ENCODE measurements at places on chromosomes 2 and 18.

DNA sequence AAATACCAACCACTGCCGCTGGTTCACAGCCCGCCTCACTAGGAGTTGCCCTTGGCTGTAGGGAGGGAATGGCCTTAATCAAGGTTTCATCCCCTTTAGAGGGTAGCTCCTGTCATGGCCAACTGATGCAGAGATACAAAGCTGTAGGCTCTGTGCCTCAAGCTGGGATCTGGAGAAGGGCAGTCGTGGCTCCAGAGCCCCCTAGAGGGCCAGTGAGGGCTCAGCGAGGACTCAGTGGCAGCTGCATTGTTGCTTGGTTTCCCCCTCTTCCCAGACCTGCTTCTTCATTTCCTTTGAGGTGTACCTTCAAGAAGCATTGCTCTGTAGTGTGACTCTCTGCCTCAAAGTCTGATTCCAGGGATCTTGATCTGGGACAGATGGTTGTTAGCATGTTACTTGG, 302.1 kb downstream of the LPIN1 start:
- DNase-seq, result no peak

GRCh38 chr2:190786404-190787166, 94.0 kb upstream of the GLS start:
- no peak for DNase-seq

- DNase-seq, result no peak
These were observed 75.4 kb downstream of the FHOD3 start for GRCh38 chr18:36372903-36373311.

GRCh38 chr2:198188982-198189381, 384.6 kb downstream of the PLCL1 start:
- DNase-seq, result no peak

- DNase-seq, result no peak
These were observed 1.8 kb upstream of the RNF144A start for GRCh38 chr2:6915399-6915798.

DNA sequence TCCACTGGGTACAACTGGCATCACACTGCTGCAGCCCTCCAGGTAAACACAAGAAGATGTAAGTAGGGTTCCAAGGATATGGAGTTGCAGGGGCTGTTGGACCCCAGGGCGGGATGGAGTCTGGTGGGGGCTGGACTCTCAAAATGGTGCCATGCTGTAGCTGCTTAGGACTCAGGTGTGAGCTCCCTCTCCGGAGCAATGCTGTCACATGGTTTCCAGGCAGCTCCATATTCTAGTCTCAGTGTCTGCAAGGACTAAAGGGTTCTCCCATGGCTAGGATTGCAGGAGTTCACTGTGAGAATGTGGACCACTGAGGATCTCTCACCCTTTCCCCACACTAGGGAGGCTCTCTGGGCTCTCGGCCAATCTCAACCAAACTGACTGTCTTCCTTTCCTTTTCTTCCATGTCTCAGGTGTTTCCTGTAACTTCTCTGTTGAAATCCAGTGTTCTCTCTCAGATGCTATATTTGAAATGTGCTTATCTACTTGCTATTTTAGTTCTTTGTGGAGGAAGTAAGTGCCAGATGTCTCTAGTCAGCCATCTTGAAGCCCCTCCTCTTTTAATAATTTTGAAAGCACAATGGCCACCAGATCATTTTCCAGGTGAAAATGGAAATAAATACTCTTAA, 57.6 kb downstream of the CCNT2 start:
- no peak for DNase-seq

- no peak for DNase-seq
These were observed 121.3 kb downstream of the FMNL2 start for GRCh38 chr2:152456262-152456661.

GRCh38 chr2:11305338-11305737, 39.1 kb downstream of the ROCK2 start:
- no peak for DNase-seq

DNA sequence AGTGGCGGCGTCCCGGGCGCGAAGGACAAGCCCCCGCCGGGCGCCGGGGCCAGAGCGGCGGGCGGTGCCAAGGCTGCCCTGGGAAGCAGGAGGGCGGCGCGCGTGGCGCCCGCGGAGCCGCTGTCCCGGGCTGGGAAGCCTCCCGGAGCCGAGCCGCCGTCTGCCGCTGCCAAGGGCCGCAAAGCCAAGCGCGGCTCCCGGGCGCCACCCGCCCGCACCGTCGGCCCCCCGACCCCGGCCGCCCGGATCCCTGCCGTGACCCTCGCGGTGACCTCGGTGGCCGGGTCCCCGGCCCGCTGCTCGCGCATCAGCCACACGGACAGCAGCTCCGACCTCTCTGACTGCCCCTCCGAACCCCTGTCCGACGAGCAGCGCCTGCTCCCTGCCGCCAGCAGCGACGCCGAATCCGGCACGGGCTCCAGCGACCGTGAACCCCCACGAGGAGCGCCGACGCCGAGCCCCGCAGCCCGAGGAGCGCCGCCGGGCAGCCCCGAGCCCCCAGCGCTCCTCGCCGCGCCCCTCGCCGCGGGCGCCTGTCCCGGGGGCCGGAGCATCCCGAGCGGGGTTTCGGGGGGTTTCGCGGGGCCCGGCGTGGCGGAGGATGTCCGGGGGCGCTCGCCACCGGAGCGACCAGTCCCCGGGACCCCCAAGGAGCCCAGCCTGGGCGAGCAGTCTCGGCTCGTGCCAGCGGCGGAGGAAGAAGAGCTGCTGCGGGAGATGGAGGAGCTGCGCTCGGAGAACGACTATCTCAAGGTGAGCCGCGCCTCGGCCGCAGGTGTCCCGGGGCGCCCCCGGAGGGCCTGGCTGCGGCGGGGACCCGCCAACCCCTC, 820 bp downstream of the MTCL1 start:
- DNase-seq, result no peak

GRCh38 chr2:109410039-109410815, 203.5 kb downstream of the SEPTIN10 start:
- no peak for DNase-seq

GRCh38 chr2:11875481-11875880, 129.0 kb downstream of the LPIN1 start:
- no peak for DNase-seq

- DNase-seq, result no peak
These were observed at the start of gene POMC for GRCh38 chr2:25168256-25169072. POMC (minus strand) TSS chr2:25168580; CDS start chr2:25164772, 3,808 bp downstream.

DNA sequence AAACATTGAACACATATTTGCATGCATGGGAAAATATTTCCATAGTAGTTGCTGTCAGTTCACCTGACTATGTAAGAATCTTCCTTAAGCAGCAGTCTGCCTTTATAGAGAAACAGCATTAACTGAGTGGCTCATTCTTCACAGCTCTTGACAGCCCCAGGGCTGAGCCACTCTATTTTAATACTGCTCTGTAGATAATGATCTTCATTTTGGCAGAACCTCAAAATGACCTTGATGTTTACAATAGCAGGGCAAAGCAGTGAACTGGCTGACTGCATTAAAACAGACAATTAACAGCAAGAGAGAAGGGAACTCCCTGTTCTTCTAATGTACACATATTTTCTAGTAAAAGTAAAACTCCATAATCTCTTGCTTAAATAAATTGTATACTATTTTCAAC, 580.6 kb upstream of the SOX11 start:
- no peak for DNase-seq

DNA sequence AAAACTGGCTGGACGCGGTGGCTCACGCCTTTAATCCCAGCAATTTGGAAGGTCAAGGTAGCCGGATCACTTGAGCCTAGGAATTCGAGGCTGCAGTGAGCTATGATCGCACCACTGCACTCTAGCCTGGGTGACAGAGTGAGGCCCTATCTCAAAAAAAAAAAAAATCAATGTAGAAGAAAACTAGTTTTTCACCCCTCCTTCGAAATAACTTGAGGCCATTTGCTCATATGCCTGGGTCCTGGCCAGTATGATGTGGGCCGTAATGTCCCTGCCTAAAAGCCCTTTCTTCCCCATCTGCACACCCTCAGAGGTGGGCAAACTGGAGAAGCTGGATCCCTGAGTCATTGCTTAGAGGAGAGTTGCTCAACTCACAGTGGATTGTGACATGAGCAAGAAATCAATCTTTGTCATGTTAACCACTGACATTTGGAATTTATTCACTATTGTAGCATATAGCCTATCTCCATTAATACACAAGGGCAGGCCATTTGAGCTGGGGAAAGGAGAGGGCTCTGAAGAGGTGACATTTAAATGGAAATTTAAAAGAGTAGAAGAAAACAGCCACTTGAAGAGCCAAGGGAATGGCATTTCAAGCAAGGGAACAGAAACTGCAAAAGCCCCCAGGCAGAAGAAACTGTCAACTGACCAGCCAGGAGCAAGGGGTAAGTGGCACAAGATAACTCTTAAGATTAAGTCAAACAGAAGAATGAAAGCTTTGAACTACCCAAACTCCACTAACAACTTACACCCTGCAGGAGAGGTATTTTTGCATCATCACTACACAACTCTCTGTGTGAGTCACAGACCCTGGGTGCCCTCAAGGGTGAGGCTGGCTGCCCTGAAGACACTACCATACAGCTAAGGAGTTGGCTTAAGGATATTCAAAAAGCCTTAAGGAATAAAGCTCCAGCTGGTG, 7.6 kb upstream of the METTL21A start:
- DNase-seq, result no peak

GRCh38 chr2:96985181-96985945, 1.0 kb downstream of the FAM178B start:
- DNase-seq, result no peak

DNA sequence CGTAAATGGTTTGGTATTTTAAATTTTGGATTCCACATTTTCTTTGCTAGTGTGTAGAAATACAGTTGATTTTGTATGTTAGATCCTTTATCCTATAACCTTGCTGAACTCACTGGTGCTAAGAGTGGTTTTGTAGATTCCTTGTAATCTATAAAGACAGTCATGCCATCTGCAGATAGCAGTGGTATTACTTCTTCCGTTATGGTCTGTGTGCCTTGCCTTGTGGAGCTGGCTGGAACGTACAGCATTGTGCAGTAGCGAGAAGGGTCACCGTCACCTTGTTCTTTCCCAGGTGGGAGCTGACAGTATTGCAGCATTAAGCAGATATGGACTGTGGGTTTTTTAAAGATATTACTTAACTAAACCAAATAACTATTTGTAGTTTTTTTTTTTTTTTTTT, 33.7 kb downstream of the ATP9B start:
- DNase-seq, result no peak

GRCh38 chr2:89763581-89764485, 1072.4 kb downstream of the RPIA start:
- DNase-seq, result no peak

- DNase-seq, result no peak
These were observed 254.5 kb downstream of the KLHL29 start for GRCh38 chr2:23639406-23639982.

DNA sequence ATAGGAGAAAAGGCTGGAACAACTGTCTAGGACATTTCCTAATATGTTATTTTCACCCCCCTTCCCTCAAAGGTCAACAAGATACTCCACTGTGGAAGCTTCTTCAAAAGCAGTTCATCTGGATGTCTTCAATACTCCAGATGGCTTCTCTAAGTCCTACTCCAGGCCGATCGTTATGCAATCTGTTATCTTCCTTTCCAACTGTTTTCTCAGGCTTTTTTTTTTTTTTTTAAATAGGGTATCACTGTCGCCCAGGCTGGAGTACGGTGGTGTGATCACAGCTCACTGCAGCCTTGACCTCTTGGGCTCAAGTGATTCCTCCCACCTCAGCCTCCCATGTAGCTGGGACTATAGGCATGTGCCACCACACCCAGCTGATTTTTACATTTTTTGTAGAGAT, 26.3 kb downstream of the ATP8B1 start:
- no peak for DNase-seq

DNA sequence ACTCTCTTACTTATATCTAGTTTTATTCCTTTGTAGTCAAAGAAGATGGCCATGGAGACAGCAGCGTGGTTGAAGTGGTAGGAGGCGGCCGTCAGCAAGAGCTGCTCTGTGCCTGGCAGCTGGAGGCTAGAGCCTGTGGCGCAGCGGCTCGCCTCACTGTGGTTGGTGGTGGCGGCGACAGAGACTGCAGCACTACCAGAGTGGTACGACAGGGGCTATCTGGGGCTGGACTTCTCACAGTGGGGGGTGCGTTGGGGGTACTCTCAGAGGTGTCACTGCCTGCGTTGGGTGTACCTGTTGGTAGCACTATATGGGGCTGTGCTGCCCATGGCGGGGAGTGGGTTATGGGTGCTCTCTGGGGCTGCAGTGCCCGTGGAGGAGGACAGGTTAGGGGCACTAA, 8.5 kb upstream of the ANKRD62 start:
- DNase-seq, result no peak

GRCh38 chr2:54572636-54573536, 116.8 kb downstream of the SPTBN1 start:
- no peak for DNase-seq

GRCh38 chr2:7014174-7014640, 97.0 kb downstream of the RNF144A start:
- DNase-seq, result no peak

Data from stimulated activated CD8-positive, alpha-beta memory T cell treated with anti-CD3 and anti-CD28 coated beads, Interleukin-4, amount 100 ng/mL, for 1 hour (primary cell).